ENCODE measurements at places on chromosomes 2 and 18.

DNA sequence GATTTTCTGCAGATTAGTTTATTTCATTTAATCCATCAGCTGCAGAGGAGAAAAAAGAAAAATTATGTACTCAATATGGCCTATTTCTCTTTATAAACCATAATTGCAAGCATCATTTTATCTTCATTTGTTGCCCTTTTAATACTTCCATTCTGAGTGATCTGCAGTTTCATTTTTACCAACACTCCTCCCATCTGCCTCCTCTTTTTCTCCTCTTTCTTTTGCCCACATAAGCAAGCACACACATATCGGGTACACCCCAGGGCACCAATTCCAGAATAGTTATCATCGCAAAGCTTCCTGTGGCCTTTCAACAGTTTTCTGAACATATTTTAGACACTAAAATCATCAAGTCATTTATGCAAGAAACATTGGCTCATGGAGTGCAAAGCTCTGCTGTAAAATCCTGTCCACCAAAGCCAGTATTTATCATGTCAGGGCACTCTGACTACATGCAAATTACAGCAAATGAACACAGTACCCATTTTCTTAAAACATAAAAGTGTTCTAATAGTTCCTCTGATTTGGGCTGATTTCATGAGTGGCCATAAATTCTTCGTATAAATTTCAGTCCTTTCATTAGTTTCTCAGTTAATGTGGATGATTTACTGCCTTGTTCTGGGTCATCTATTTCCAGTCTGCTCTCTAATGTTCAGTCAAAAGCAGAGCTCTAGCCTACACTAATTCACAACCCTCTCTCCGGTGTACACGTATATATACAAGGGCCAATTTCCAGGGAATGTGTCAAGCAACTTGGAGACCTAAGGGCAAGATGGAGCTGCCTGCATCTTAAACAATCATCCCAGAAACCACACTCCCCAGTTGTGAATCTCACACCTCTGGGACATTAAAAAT, 281.3 kb downstream of the STK39 start:
- DNase-seq: no peak

GRCh38 chr2:237171396-237171795, 85.7 kb downstream of the COPS8 start:
- no peak for DNase-seq

DNA sequence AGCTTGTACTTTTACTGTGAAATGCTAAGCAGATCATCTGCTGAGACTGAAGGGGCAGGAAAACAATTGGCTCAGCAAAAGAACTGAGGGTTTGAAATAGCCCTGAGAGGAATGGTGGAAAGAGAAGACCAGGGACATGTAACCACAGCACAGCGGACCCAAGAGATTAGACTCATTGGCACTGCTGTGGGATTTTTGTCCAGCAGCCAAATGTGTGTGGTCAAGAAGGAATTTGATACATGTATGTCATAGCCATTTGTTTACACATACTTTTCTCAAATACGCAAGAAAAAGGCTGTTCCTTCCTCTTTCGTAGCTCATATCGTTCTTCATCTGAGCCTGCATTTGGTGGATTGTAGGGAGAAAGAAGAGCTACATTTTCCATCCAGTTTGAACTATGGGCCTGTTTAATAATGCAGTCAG, 73.8 kb downstream of the TRABD2A start:
- DNase-seq: no peak

DNA sequence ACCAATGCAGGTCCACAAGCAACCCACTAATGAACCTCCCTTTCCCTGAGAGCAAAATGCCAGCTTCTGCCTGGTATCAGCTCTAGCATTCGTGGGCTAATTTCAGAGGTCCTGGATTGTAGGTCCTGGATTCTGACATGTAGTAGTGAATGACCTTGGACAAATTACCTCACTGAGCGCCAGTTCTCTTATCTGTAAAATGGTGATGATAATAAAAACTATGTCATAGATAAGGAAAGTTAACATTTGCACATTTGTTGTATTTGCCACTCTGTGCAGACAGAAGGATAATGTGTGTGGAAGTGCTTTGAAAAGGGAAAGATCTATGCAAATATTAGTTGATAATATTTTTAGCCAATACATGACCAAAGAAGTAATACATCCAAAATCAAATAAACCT, 4.1 kb upstream of the TET3 start:
- no peak for DNase-seq

DNA sequence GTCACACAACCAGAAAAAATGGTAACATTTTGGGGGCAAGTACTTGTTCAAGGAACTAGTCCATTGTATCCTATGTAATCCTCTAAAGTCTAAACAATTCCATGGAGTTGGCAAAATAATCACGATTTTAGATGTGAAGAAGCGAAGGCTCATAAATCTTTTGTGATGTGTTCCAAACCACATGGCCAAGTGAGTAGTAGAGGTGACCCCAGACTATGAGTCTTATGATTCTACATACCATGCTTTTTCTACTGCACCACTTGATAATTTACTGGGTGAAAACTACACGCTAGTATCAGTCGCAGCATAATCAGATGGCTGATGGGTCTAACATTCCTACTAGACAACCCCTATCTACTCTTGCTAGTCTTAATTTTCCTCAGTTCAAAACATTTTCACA, 371.4 kb downstream of the OSR1 start:
- no peak for DNase-seq

DNA sequence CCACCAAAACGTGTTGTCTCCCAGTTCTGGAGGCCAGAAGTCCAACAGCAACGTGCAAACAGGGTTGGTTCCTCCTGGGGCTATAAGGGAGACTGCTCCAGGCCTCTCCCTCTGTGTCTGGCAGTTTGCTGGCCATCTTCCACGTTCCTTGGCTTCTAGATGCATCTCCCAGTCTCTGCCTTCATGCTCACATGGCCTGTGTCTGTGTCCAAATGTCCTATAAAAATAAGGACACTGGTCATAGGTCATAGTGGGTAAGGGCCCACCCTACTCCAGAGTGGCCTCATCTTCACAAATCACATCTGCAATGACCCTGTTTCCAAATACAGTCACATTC, 69.4 kb upstream of the TAF1B start:
- no peak for DNase-seq

DNA sequence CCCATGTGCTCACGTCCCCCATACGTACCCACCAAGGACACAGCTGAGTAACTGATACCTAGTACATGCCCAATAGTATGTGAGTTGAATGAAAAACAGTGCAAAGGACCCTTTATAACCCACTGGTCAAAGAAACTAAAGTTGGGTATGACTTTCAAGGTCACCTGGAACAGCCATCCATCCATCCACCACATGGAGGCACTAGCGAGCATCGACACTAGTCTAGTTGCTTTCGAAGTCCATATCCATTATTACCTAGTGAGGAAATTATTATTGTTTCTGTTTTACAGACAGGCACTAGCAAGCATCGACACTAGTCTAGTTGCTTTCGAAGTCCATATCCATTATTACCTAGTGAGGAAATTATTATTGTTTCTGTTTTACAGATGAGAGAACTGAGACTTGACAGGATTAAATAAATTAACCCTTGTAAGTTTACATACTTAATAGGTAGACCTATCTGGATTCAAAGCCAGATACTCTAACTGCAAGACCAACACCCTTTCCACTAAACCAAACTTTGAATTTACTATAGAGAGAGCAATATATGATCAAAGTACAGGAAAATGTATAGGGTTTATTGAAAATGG, 233.7 kb downstream of the METTL4 start:
- peak; percentile 18 for DNase-seq

- no peak for DNase-seq
Observed at GRCh38 chr2:61443342-61444041, 27.4 kb downstream of the USP34 start.

- DNase-seq: no peak
Observed at GRCh38 chr18:37322492-37323035, 243.0 kb downstream of the CELF4 start.

GRCh38 chr2:170047331-170048065, 130.4 kb upstream of the MYO3B start:
- DNase-seq: no peak

GRCh38 chr18:8319798-8320489, 289.3 kb upstream of the RAB12 start:
- no peak for DNase-seq

GRCh38 chr2:159147690-159148089, 138.8 kb downstream of the WDSUB1 start:
- DNase-seq: no peak

- DNase-seq: no peak
Observed at GRCh38 chr2:120953843-120954584, 218.3 kb downstream of the GLI2 start.

- no peak for DNase-seq
Observed at GRCh38 chr2:71923143-71923525, 224.5 kb downstream of the CYP26B1 start.

DNA sequence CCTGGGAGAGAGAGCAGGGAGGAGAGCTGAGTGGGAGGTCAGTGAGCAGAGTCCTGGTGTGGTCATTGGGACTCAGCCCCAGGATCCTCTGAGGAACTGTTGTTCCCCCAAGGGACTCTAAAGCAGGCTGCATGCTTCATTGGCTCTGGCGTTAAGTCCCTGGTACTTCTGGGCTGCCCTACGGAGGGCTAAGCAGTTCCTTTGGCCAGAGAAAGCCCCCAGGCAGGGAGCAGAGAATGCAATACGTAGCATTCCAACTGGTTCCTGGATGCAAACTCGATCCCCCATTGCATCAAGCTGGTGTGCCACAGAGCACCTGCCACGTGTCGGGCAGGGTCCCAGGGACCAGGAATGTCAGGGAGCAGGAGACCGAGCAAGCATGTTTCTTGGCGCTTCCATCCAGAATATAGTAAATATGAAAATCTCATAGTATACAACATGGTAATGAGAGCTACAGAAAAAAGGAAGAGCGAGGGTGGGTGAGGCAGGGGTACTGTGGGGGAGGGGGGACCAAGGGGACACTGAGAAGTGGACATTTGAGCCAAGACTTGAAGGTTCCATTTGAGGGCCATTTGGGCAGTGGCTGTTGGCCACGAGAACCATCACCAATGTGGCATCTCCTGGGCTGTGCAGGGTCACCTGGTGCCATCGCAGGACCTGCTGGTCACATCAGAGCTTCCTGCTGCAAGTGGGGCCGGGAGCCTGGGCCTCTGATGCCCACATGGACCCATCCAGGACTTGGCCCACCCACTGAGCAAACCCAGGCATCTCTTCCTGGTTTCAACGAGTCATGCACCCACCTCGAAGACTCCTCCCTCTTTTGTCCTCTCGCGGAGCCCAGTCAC, 160.4 kb downstream of the ASB1 start:
- DNase-seq: no peak

- DNase-seq: no peak
Observed at GRCh38 chr18:10230072-10230471, 224.4 kb upstream of the APCDD1 start.

GRCh38 chr18:58653814-58654509, 17.3 kb upstream of the MALT1 start:
- DNase-seq: no peak

DNA sequence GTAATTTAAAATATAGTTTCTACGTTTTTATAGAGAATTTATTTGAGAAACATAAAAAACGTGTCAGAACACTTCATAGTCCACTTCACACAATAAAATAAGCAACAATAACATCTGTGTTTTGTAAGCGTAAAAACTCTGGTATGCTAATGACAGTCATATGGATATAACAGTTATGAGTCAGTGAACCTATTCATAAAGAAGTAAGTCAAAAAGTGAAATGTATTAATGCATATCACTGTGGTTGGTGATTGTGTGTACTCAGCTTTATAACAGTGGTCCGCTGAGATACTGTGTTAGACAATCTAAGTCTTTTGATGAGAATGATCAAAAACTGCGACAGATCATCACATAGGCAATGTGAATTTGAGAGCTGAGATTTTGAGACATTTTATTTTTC, 153.2 kb downstream of the WDR7 start:
- DNase-seq: no peak

DNA sequence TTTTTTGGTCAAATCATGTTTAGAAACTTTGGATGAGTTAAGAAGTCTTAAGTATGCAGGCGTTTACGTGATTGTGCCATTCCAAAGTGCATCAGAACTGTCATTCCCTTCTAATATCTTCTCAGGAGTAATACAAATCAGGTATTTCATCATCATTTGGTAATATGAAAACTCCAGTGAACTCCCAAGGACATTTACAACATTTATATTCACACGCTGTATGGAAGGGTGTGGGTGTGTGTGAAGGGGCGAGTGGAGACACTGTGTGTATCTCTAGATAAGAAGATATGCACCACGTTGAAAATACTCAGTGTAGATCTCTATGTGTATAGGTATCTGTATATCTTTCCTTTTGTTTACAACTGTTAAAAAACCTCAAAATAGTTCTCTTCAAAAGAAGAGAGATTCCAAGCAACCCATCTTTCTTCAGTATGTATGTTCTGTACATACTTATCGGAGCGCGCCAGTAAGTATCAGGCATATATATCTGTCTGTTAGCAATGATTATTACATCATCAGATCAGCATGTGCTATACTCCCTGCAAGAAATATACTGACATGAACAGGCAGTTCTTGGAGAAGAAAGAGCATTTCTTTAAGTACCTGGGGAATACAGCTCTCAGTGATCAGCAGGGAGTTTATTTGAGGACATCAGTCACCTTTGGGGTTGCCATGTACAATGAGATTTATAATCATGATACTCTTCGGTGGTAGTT, 29.3 kb downstream of the COX7A2L start:
- DNase-seq: no peak

- no peak for DNase-seq
Observed at GRCh38 chr2:9760902-9761228, 82.4 kb upstream of the TAF1B start.

DNA sequence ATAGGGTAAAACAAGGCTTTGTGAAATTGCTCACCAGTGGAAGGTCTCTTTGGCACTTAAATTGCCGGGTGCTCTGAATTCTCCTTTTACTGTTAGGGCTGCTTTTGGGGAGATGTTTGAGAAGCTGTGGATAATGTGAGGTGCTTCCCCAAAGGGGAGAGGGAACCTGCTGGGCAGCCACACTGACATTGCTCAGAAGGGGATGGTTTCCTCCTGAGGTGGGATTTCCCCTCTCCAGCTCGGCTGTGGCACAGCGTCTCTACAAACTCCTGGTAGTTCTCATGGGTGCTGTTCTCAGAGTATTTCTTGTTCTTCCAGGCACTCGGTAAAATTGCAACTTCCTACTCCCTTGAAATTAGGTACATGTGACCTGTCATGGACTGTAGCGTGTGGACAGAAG, 124.2 kb downstream of the LPIN1 start:
- DNase-seq: no peak

GRCh38 chr2:142687075-142687474, 190.4 kb upstream of the KYNU start:
- no peak for DNase-seq

- no peak for DNase-seq
Observed at GRCh38 chr2:64876137-64876647, 113.0 kb upstream of the SLC1A4 start.

- no peak for DNase-seq
Observed at GRCh38 chr18:79501006-79501405, 105.3 kb downstream of the NFATC1 start.

DNA sequence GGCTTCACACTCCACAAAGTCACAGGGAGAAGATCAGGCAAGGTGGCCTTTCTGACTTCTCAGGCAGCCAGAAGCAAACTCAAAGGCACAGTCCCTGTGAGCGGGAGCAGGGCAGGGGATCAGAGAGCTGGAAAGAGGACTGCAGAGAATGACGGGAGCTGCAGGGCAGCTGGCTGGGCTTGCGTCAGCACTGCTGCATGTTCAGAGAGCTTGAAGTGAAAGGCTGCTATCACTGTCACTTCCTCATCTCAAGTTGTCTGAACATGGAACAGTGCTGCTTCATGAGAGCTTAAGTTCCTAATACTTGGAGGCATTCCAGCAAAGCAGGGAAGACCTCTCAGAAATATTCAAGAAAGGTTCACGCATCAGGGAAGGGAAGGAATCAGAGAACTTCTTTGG, 20.4 kb downstream of the TGFBRAP1 start:
- no peak for DNase-seq

Data from T follicular helper cell (primary cell).